Right renal pelvis (tissue), 4 donors: ENCODE measurements at places on chromosomes 5 and 9. TPM values are rescaled to one million over a fixed set of nuclear protein-coding genes. Genes with fewer than 3 reads are reported as not detected.

- DNase-seq: peak; percentile 61
Measured at GRCh38 chr5:129852747-129853352, 51.4 kb upstream of the CHSY3 start.

- DNase-seq: no peak
Measured at GRCh38 chr9:124357721-124358361, 57.4 kb downstream of the PSMB7 start.

DNA sequence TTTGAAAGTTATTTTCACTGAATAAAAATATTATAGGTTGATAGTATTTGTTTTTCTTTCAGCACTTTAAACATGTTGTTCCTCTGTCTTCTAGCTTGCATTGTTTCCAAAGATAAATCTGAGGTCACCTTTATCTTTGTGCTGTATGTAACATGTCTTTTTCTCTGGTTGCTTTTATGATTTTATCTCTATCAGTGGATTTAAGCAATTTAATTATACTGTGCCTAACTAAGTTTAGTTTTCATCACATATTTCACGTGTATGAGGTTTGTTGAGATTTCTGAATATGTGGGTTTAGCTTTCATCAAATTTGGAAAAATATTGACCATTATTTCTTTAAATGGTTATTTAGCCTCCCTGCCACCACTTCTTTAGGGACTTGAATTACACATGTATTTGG lies 214.5 kb downstream of the SNX18 start:
- no peak for DNase-seq

GRCh38 chr5:143533978-143534760 lies 130.7 kb upstream of the NR3C1 start:
- no peak for DNase-seq

DNA sequence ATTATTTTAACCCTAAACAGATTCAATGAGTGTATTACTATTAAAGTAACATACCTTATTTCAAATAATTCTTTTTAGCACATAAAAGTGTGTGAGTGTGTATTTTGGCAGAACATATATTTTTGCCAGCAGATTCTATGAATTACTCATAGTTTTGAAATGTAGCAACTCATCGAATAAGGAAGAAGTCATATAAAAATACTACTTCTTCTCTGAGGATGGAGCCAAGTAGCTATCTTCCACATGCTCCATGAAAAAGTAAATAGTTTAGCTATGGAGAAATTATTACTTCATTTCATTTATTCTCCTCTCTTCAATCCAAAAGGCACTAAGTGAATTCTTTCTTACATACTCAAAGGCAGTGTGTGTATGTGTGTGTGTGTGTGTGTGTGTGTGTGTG lies 1090.4 kb upstream of the CDH6 start:
- DNase-seq: no peak

DNA sequence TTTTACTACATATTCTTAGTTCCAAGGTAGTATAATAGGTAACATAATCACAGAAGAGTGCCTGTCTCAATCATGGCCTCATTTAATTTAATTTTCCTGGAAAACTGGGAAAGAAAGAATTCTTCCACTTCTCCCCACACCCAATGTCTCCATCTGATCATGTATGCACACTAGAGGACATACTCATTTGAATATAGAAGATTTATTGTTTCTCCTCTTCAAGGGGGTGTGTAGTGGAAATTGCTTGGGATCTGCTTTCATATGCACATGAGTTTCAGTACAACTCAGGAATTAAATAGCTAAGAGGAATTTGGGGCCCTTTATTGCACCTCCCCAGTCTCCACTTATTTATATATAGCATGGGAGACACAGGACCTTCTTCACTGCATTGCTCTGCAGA lies 285.1 kb downstream of the SH3GL2 start:
- DNase-seq: no peak

- no peak for DNase-seq
Measured at GRCh38 chr9:123741214-123741613, 188.7 kb downstream of the DENND1A start.

DNA sequence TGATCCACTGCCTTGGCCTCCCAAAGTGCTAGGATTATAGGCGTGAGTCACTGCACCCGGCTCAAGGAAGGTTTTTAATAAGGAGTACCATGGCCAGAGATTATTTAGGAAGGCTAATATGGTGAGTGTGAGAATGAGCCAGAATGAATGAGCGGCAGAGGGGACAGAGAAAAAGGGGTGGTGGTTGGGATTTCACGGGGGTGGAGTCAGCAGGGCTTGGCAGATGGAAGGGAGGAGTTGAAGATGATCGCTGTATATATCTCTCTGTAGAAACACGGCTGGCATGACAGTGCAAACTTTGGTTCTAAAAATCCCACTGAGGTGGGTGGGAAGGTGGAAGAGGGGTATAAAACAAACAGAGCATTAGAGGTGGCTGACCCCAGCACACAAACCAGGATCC lies 176.7 kb upstream of the TBC1D2 start:
- DNase-seq: no peak

- no peak for DNase-seq
Measured at GRCh38 chr5:73370640-73371583, 77.7 kb downstream of the FOXD1 start.

- no peak for DNase-seq
Measured at GRCh38 chr5:177036443-177036842, 13.9 kb downstream of the ZNF346 start.

GRCh38 chr9:119372951-119373350 lies 3.7 kb upstream of the BRINP1 start:
- no peak for DNase-seq

- no peak for DNase-seq
Measured at GRCh38 chr9:108021096-108021710, 531.6 kb upstream of the KLF4 start.

DNA sequence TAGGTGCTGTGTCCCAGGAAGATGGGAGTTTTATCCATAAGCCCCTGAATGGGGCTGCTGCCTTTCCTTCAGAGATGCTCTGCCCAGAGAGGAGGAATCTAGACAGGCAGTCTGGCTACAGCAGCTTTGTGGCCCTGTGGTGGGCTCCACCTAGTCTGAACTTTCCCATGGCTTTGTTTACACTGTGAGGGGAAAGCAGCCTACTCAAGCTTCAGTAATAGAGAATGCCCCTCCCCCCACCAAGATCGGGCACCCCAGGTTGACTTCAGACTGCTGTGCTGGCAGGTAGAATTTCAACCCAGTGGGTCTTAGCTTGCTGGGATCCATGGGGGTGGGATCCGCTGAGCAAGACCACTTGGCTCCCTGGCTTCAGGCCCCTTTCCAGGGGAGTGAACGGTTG lies 100.9 kb upstream of the DPYSL3 start:
- no peak for DNase-seq

GRCh38 chr9:2610985-2611384 lies 10.6 kb upstream of the VLDLR start:
- DNase-seq: no peak

- DNase-seq: no peak
Measured at GRCh38 chr9:76412638-76413037, 18.4 kb upstream of the RFK start.

- DNase-seq: no peak
Measured at GRCh38 chr9:34219421-34219820, 40.6 kb downstream of the UBAP1 start.

GRCh38 chr9:27967210-27967609 lies 393.9 kb upstream of the C9orf72 start:
- DNase-seq: no peak

- no peak for DNase-seq
Measured at GRCh38 chr9:17929506-17929905, 350.6 kb downstream of the SH3GL2 start.

DNA sequence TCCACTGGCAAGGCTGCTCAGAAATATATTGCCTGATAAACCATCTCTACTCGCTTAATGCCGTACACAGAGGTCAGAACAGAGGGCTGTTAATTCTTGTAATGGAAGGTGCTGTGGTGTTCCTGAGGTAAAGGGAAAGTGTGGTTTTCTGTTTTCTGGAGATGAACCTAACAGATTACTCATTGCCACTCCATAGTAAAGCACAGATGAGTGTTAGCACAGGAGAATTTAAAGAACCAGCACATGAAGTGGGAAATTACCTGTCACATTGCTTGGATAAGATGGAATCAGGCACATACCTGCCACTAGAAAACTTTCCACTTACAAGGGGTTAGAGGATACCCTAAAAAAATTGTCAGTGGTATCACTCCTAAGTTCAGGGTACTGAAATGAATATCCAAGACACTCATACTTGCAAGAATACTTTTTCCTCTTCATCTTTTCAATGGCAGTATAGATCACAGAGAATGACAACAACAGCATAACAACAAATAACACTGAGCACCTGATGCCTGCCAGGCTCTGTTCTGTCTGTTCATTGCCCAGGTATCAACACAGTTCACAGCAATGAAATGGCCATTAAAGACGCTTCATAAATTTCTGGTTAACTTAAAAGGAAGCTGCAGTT lies 152.9 kb upstream of the GNA14 start:
- DNase-seq: no peak

GRCh38 chr5:2441495-2442180 lies 309.8 kb downstream of the IRX2 start:
- no peak for DNase-seq

DNA sequence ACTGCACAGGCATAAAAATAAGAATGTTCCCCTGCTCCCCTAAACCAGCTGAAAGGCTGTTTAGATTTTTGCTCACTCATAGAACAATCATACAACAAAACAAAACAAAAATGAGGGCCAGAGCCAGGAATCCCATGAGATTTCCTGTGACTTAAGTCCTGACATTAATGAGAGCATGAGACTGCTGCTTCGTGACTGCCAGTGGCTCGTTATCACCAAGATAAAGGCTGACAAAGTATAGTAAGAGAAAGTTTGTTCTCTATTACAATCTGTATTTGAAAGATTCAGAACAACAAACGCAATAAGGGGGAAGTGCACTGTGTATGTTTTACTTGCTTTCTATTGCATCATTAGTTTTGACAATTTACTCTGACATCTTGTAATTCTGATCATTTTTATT lies 837.1 kb upstream of the C9orf72 start:
- DNase-seq: no peak

DNA sequence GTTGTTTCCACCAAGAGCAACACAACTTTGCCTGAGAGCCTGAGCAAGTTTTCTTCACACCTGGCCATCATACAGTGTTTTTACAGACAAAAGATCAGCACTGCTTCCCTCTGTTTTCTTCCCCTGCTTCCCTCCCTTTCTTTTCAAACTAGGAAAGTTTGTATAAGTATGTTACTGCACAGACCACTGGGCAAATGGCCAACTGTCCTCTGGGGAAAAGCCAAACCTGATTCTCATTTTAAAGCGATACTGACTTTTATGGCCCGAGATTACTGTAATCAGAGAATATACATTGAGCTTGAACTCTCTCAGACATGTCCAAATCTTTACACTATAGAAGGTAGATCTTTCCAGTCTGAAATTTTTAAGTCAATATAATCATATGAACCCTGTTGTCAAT lies 415.0 kb downstream of the NFIB start:
- no peak for DNase-seq

DNA sequence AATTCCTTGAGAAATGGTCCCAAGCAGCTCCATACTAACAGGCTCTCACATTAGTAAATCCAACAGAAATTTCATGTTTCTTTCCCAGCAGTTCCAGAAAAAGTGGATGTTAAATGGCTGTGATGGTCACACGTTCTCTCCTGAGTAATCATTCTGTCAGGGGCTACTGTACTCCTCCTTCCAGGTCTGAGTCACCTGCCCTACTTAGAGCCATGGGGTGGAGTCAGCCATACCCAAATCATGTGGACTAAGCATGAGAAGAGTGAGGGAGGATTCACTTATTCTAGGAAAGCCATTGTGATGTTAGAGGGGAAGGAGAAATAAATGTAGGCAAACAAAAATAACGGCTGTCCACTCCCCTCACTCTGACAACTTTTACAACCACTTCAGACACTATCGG lies 547.2 kb downstream of the CSNK1G3 start:
- DNase-seq: no peak

- DNase-seq: no peak
Measured at GRCh38 chr5:135502836-135503520, 32.8 kb downstream of the NEUROG1 start.

- DNase-seq: no peak
Measured at GRCh38 chr5:79974886-79975285, 16.2 kb downstream of the MTX3 start.

Gene MBLAC2
- polyA plus RNA-seq: 13.7 TPM

Gene RLN2
- polyA plus RNA-seq: 3.2 TPM

Gene SH3PXD2B
- 34.6 TPM for polyA plus RNA-seq

Gene MEIKIN
- polyA plus RNA-seq: not detected

Gene ENTR1
- 49.1 TPM for polyA plus RNA-seq

Gene SPATA31E1
- not detected for polyA plus RNA-seq

Gene ELOVL7
- 19.1 TPM for polyA plus RNA-seq

Gene TXNDC8
- not detected for polyA plus RNA-seq

Gene ALG2
- polyA plus RNA-seq: 57.3 TPM

Gene IL5
- polyA plus RNA-seq: not detected

Gene PCDHB6
- polyA plus RNA-seq: 3.1 TPM

Gene ASPN
- 21.5 TPM for polyA plus RNA-seq

Gene FGF1
- 25.0 TPM for polyA plus RNA-seq

Gene TTC23L
- 2.5 TPM for polyA plus RNA-seq

Gene IL9
- not detected for polyA plus RNA-seq

Gene SLC46A2
- polyA plus RNA-seq: 0.21 TPM
